ENCODE measurements at places on chromosomes 13 and 19.

GRCh38 chr13:33178209-33178840 lies 107.2 kb downstream of the STARD13 start:
- no peak for DNase-seq

- no peak for DNase-seq
Observed at GRCh38 chr13:86591862-86592261, 792.6 kb upstream of the SLITRK6 start.

GRCh38 chr19:17762505-17763229 lies 11.4 kb downstream of the FCHO1 start:
- no peak for DNase-seq

DNA sequence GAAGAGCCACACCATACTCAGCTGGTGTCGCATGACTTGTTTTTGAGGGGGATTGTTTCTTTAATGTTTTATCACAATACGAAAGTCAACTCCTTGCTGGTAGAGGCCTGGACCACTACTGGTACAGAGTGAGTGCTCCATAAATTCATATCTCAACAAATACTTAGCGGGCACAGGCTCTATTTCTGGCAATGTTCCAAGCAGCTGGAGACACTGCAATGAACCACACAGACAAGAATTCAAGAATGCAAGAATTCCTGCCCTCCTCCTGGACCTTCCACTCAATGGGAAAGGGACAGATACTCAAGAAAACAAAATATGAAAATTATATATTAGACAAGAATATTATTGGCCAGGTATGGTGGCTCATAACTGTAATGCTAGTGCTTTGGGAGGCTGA lies 5.1 kb upstream of the FXYD5 start:
- no peak for DNase-seq

DNA sequence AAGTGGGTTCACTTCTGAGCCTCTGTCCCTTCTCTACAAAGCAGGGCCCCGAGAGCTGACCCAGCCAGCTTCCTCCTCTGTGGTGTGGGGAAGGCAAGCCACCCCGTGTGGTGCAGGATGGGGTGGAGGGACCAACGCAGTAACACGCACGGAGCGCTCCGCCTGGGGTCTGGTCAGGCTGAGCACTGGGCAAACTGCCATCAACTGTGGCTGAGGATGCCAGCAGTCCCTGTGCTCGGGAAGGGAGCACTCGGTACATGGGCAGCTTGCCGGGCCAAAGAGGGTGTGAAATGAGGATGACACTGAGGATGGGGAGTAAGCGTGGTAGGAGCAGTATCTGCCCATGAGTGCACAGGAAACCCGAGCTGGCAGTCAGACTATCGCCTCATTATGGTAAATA lies 7.6 kb upstream of the GMIP start:
- DNase-seq, result no peak

GRCh38 chr13:46531953-46532352 lies 21.0 kb upstream of the LRCH1 start:
- DNase-seq, result no peak

GRCh38 chr13:40376296-40376849 lies 290.1 kb downstream of the FOXO1 start:
- DNase-seq, result no peak

- DNase-seq, result no peak
Observed at GRCh38 chr19:46753420-46754155, 7.3 kb upstream of the STRN4 start.

- DNase-seq, result no peak
Observed at GRCh38 chr13:79456656-79457365, 24.1 kb upstream of the NDFIP2 start.

GRCh38 chr13:51895906-51896888 lies 34.4 kb downstream of the CCDC70 start:
- no peak for DNase-seq

- DNase-seq, result no peak
Observed at GRCh38 chr13:89852570-89852969, 1494.9 kb upstream of the MIR17HG start.

GRCh38 chr13:110650436-110650835 lies 35.1 kb downstream of the NAXD start:
- DNase-seq, result no peak

DNA sequence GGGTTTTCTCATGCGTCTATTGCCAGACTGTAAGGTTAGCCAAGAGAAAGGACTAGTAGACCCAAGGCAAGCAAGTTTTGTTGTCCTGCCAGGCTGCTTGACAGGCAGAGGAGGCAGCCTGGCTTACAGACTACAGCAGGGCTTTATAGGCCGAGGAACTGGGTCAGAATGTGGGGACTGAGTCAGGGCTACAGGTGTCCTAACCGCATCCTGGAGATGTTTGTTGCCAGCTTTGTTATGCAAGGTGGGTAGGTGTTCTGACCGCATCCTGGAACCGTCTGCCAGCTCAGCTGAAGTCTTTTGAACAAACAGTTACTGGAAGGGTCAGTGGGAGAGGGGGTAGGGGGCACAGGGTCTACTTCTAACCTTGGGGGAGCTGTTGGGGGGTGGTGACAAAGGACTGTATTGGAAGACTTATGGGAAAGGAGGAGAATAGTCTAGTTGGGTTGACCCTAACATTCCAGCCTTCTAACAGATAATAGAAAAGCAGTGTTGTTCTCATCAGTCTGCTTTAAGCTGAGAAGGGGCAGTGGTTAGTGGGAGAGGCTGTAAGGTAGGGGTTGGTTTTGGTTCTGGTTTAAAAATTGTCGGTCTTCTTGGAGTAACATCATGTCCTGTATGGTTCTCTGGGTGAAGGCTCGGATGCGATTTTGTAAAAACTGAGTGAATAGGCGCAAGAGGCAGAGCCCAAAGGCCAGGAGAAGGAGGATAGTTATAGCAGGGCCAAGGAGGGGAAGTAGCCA lies 913.8 kb upstream of the SLITRK5 start:
- no peak for DNase-seq

DNA sequence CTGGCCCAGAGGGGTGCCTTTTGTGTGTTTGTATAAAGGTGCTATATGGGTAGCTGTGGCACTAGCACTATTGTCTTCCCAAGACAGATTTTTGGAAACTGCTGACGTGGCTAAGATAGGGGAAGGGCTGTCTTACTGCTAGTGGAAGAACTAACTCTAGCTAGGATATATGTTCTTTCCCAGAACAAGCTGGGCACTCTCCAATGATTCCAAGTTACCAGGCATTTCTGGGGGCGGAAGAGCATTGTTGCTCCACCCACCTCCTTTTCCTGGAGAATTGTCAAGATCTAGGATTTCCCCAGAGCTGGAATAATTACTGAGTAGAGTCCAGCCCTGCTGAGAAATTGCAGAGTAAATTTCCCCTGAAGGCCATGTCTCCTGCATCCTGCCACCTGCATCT lies 408.3 kb downstream of the KLF5 start:
- no peak for DNase-seq

DNA sequence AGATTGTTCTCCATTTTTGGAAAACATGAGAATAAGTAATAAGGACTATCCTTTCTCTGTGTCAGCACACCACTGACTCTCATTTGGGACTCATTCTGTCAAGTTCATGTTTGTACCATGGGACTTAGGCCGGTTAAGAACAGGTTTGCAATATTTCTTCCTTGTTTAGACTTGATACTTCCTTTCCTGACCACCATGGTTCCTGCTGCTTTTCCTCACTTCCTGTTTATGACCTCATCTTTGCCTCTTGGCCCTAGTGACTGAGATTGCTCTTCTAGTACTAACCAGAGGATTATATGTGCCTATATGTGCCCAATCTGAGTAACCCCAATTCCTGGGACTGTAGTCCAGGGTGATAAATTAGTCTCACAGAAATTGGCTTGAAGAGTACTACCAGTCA lies 32.5 kb upstream of the NDFIP2 start:
- no peak for DNase-seq

DNA sequence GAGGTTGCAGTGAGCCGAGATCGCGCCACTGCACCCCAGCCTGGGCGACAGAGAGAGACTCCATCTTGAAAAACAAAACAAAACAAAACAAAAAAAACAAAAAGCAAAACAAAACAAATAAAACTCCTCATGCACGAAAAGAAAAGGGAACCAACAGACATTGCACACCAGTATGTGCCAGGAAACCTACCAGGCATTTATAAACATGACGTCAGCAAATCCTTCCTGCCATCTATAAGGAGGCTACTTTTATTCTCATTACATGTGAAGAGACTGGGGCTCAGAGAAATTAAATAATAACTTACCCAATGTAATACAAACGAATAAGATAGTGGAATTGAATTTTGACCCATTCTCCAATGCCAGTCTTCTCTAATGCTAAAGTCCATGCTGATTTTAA lies 197.2 kb downstream of the NUFIP1 start:
- DNase-seq, result no peak

DNA sequence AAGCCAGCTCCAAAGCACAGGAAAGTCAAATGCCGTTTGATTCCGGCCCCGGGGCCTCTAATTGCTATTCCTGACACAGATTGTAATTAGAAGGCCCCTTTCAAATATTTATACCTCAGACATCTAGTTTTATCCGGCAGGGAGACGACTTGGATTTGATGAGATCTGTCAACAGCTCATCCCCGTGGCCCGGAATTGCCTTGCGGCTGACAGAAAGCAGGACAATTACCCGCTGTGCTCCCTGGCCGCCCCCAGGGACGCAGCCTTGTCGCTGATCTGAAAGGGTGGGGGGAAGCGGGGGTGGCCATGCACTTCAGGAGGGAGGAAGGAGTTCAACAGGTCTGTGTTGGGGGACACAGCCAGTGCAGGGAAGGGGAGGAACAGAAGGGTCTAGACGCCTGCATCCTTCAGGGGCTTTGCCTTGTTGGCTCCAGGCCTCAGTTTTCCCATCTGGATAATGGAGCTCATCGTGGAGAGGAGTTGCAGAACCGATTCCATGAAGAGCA lies 1.8 kb upstream of the SHD start:
- DNase-seq, result no peak

- no peak for DNase-seq
Observed at GRCh38 chr19:6963244-6963852, 57.9 kb downstream of the MBD3L2B start.

DNA sequence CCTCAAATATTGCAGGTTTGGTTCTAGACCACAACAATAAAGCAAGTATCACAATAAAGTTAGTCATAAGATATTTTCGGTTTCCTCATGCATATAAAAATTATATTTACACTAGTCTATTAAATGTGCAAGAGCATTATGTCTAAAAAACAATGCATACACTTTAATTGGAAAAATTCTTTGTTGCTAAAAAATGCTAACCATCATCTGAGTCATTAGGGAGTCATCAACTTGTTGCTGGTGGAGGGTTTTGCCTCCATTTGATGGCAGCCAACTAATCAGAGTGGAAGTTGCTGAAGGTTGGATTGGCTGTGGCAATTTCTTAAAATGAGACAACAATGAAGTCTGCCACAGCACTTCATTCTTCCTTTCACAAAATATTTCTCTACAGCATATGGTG lies 422.3 kb upstream of the GPC6 start:
- DNase-seq, result no peak

DNA sequence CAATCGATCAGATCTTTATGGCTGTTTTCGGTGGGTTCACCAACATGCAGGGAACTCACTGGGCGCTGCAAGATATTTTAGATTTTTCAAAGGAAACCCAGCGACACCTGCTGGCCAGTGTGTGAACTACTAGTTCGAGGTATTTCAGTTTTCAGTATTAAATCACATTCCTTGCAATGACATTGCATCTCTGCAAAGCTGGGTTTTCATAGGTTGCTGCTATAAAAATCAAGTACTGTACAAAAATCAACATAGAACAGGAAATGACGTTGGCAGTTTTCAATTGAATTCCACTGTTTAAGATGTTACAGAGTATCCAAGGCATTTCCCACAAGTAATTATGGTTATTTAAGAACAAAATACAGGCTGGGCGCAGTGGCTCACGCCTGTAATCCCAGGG lies 17.6 kb downstream of the LIG1 start:
- DNase-seq, result peak; percentile 25

GRCh38 chr13:50451609-50452008 lies 391.9 kb downstream of the DLEU7 start:
- no peak for DNase-seq

DNA sequence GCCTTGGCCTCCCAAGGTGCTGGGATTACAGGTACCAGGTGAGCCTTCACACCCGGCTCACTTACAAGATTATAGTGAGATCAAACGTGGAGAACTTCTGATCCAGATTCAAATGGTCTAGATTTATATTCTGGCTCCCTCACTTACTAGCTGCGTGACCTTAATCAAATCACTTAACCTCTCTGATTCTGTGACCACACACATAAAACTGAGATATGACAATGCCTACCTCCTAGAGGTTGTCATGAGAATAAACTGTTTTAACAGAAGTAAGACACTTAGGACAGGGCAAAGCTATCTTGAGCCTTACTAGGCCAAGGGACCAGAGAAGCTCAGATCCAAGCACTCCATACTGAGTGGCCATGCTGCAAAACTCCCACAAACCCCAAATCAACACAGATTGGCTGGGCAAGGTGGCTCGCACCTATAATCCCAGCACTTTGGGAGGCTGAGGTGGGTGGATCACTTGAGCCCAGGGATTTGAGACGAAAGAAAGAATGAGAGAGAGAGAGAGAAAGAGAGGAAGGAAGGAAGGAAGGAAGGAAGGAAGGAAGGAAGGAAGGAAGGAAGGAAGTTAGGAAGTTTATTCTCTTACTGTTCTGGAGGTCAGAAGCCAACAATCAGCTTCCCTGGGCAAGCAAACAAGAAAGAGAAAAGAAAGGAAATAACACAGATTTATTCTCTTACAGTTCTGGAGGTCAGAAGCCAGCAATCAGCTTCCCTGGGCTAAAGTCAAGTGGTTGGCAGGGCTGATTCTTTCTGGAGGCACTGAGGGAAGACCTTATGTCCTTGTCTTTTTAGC lies 46.1 kb upstream of the MAP3K10 start:
- DNase-seq, result no peak

- no peak for DNase-seq
Observed at GRCh38 chr19:28956961-28957360, 256.0 kb downstream of the UQCRFS1 start.

GRCh38 chr19:46471116-46471733 lies at the start of gene PNMA8A:
Gene PNMA8A (minus strand): TSS chr19:46471563. CDS start chr19:46471035, 528 bp downstream.
- DNase-seq, result no peak

Measured in AG09319 (cell line).